ENCODE measurements at places on chromosomes 5 and 9. TPM values are rescaled to one million over a fixed set of nuclear protein-coding genes. Genes with fewer than 3 reads are reported as not detected.

The TLE1 gene
- total RNA-seq, result 0.30 TPM

The DMRT3 gene
- not detected for total RNA-seq

The AP3B1 gene
- total RNA-seq, result 45.1 TPM

The GABRA1 gene
- not detected for total RNA-seq

The C7 gene
- not detected for total RNA-seq

The TMEM252 gene
- total RNA-seq, result not detected
